Activated CD4-positive, CD25-positive, alpha-beta regulatory T cell treated with anti-CD3 and anti-CD28 coated beads, Interleukin-2, amount 50 U/mL, for 72 hours (primary cell): ENCODE measurements at places on chromosomes 3 and 15.
A peak's percentile ranks its signal among the peaks of the same experiment; 100 is the strongest.

DNA sequence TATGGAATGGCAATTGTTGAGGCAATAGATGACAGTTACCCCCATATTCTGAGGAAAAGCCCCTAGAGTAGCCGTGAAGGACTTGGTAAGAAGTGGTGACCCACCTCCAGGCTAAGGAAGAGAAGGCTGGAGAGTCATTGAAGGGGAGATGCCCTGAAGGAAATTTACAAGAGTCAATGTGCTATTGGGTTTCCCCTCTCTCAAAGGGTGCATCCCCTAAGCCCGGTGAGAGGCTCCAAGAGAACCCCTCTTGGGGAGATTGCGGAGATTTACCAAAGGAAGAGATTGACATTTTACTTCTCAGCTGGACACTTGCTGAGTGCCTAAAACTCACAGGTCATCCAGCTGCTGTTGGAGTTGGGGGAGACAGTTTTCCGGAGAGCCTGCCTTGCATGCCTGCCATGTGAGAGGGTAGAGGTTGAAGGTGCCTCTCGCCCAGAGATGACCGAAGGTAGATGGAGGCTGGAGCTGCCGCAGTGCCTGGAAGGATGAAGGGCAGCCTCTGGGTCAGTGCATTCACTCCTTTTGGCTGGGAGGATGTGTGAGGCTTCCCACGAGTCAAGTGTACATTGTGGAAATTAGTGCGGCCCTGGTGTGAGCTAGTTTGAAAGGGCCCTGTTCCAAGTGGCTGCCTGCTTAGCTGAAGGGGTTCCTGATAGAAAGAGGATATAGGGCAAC is 30.7 kb downstream of the MESD start:
- no peak for DNase-seq

GRCh38 chr15:80992006-80992405 is 2.4 kb upstream of the MESD start:
- DNase-seq: no peak

DNA sequence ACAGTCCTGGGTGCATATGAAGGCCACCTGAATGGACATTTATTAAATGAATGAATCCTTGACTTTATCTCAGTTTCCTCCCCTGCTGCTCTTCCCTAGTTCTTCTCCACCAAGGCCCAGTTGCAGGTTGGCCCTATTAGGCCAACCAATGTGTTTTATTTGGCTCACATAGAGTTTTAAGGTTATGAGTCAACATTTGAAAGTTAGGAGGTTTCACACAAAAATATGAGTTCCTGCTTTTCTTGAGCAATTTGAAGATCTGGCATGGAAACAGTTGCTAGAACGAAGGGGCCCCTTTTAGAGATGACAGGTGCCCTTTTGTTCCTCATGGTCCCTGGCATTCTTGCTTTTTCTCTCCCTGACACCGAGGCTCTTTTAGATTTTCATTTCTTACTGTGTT is 83.0 kb upstream of the PDZRN3 start:
- DNase-seq: no peak

GRCh38 chr3:7518026-7518425 is 657.1 kb downstream of the GRM7 start:
- no peak for DNase-seq

- DNase-seq: no peak
Measured at GRCh38 chr3:111739311-111739911, 119.7 kb upstream of the PHLDB2 start.

DNA sequence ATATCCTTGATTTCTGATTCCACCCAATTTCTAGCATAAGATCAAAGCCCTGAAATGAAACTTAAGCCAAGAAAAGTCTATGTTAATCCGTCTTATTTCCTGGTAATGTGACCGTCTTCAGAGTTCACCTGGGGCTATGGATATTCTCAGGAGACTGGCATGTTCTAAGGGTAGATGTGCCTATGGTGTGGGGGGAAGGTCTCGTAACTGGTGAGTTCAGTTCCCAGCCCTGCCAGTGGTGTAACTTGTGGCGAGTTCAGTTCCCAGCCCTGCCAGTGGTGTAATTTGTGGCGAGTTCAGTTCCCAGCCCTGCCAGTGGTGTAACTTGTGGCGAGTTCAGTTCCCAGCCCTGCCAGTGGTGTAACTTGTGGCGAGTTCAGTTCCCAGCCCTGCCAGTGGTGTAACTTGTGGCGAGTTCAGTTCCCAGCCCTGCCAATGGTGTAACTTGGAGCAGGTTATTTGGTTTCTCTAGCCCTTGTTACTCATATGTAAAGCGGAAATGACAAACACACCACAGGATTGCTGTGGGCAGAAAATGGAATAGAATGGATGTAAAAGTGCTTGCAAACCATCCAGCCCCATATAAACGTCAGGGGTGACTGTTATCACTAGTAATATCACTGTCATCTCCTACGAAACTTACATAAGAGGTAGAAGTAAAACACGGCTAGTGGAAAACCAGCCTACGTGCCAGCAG is 30.4 kb downstream of the SLC51A start:
- DNase-seq: no peak

GRCh38 chr3:134473868-134474546 is 11.8 kb downstream of the ANAPC13 start:
- peak; percentile 74 for DNase-seq

GRCh38 chr3:113551820-113552219 is 19.5 kb downstream of the SIDT1 start:
- DNase-seq: no peak

- no peak for DNase-seq
Measured at GRCh38 chr3:128872282-128872681, 7.1 kb upstream of the ACAD9 start.

DNA sequence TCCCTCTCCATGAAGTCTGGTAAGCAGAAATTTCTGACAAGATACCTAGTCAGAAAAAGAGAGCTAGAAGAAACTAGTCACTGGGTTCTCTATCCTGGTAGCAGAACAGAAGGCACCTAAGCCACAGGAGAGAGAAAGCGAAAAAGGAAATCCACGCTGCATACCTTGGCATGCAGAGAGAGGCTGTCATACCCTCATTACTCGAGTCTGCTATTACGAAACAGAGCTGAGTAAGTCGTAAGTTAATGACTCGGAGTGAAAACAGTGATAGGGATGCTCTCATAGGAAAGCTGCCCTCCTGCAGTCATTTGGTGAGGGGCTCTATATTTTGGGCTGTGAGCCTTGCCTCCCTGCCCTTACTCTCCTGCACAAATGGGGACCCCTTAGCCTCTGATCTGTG is 16.2 kb downstream of the CLRN1 start:
- DNase-seq: no peak

GRCh38 chr15:101458158-101458900 is 31.2 kb downstream of the PCSK6 start:
- no peak for DNase-seq

DNA sequence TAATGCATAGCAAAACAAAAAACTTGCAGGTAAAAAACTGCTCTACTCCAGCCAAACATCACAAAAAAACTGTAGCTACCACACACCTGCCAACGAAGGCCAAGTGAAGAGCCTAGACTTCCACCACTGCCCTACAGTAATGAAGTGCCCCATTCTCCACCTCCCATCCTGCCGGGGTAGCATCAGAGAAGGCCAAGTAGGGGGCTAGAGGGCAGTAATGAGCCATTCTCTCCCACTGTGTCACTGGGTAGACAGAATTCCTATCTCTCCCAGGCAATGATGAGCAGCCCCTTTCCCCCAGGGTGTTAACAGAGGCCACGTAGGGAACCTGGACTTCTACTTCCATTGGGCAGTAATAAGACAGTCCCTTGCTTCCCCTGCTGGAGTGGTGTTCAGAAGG is 9.5 kb downstream of the SEC22C start:
- no peak for DNase-seq
